Fibroblast of mammary gland (primary cell): ENCODE measurements at places on chromosomes 1 and 21.

- peak; percentile 34 for DNase-seq
Measured at GRCh38 chr1:194024659-194025058, 838.2 kb upstream of the B3GALT2 start.

GRCh38 chr1:163361123-163361934, 39.6 kb downstream of the NUF2 start:
- DNase-seq = peak; percentile 18

DNA sequence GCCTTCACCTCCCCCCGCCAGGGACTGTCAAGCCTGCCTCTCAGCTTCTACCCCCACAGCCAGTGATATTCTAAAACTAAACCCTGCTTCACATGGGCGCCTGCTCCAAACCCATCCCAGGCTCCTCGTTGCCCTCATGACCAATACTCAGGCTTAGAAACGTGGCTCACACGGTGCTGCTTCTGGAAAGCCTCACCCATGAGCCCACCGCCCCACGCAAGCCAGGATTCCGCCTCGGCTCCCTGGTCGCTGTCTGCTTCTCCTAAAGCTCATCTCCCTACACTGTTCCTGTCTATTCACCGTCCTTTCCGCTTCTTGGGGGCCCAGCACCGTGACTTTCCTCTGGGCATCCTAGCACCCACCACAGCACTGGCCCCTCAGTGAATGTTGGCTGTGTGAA, 72.5 kb downstream of the NID1 start:
- DNase-seq = no peak

DNA sequence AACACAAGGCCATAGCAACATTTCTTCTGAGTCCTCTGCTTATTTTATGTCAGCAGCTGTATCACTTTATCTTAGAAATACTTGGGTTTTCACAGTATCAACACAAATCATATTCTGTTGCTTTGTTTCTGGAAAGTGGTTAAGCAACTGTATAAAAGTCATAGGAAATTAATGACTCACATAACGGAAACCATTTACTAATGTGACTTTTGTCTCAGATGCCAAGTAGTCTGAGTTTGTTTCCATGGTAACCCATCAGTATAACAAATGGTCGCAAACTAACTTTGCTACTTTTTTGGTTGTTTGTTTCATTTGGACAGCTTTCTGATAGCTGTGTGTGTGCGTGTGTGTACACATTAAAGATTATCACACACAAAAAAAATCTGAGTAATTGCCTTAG, 31.1 kb downstream of the EEIG2 start:
- peak; percentile 95 for DNase-seq

DNA sequence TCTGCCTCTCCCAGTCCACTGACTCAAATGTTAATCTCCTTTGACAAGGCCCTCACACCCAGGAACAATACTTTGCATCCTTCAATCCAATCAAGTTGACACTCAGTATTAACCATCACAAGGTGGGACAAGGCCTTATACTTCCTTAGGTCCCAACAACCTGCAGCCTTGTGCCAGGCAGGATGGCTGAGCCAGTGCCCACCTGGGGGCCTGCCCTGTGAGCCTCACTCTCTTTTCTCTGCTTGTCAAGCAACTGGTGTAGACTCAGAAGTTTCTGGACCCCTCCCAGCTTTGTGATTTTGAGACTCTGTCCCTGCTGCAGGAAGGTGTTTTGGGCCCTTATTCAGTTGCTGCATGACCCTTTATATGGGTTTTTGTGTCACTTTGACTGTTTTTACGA, 310.0 kb upstream of the C1orf174 start:
- no peak for DNase-seq

GRCh38 chr1:219790834-219791615, 137.3 kb downstream of the SLC30A10 start:
- DNase-seq = no peak

- no peak for DNase-seq
Measured at GRCh38 chr1:247829656-247830055, 5.7 kb upstream of the OR14A16 start.

DNA sequence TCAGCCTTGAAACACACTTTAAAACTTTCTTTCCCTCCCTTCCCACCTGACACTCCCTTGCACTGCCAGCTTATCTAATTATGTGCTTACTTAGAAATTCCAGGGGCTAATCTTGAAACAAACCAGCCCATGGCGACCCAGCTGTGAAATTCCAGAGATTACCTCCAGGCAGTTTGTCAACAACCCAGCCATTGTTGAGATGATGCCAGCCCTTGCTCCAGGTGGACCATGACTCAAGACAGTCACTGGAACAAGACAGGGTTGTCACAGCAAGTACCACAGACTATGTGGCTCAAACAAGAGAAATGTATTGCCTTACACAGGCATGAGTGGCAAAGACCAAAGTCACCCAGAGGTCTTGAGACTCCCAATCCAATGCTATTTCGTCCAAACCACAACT, 7.9 kb downstream of the FYB2 start:
- DNase-seq = no peak

GRCh38 chr1:91891969-91892368, 6.0 kb upstream of the TGFBR3 start:
- peak; percentile 34 for DNase-seq

DNA sequence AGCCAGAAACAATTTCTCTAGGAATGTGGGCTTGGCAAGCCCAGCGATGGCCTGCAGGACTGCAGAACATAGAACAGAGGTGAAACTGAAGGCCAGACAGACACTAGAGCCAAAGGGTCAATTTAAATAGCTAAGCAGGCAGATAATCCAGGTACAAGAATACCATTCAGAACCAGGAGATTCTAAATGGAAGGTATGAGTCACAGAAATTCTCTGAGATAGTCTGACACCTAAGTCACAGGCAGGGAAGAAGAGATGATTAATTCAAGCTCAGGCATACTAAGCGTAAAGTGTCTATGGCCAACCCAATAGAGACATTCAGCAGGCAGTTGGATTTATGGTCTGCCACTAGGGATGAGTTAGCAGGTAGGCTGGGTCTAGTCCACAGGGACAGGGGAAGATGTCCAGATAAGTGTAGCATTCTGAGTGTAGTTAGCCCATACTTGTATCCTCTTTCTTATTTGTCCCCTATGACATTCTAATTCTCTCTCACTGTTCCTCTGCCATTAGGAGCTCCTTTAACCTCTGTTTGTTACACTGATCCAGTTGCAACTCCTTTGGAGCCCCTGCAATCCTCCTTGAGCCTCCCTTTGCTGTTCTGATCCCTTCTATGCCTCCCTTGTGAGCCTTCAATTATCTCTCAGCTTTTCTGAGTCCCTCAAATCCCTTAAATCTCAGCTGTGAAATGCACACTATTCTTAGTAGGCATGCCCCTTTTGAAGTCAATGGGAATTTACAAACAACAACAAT, 383.8 kb downstream of the LMO4 start:
- DNase-seq = peak; percentile 5

DNA sequence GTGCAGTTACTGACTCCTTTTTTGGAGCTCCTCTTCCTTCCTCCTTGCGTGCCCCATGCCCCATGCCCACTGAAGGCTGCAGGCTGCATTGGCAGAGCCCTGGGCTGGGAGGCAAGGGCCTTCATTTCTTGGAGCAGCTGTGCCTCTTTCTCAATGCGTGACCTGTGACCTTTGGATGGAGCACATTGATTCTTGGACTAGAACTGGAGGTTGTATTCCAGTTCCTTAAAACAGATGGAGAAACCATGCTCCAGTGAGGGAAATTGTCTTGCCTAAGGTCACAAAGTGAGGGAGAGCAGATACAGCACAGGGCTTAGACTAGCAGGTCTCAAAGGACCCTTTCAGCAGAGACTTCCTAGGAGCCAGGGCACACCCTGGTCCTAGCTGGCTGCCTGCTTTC, 9.0 kb downstream of the TMEM269 start:
- peak; percentile 40 for DNase-seq

GRCh38 chr1:101388904-101389546, 152.2 kb downstream of the S1PR1 start:
- peak; percentile 11 for DNase-seq

DNA sequence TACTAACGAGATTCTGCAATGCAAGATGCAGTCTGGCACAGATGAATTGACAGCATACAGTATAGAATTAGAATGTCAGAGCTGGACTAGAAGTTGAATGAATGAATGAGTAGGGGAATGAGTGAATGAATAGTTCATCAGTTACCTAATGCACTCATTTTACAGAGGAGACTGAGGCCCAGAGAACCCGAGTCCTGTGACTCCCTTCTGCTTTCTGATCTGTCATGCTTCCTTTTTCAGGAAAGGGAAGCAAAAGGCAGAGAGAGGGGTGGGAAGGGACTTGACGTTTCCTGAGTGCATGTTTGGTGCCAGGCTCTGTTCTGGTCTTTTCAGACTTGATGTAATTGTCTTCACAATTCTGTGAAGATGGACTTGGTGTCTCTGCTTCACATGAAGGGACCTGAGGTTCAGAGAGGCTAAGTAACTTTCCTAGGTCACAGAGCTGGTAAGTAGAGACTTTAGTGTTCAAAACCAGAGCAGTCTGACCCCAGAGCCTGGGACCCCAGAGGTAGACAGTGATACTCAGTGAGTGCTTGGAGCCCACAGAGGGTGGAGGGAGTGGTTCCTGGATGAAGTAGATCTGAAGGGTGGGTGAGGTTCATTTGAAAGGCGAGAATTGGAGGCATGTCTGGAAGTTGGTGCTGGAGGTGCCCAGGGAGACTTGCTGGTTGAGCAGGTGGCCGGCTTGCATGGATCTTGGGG, 8.0 kb upstream of the MEX3A start:
- no peak for DNase-seq

GRCh38 chr1:240149484-240150094, 57.9 kb downstream of the FMN2 start:
- DNase-seq = peak; percentile 48

DNA sequence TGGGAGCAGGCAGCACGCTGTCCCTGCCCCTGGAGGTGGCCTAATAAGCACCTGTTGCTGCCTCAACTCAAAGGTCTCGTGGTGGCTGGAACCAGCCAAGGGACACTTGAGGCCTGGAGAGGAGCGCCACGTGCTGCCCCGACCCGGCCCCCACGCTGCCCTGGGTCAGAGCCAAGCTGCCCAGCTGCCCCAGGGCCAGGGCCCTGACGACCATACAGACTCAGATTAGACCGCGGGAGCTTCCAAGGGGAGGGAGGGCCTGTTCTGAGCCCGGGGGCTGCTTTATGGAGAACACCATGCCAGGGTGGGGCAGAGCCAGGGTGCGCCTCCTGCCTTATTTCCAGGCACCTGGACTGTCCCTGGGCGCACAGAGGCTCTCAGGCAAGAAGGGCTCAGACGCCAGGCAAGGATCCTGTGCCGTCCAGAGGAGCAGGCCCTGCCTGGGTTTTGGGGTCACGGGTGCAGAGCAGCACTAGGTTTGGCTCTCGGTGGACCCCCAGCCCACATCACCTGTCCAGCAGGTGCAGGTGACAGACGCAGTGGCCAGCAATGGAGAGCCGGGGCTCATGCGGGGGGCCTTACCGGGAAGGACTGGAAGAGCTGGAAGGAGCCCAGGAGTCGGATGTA, 18.6 kb downstream of the KRTAP10-1 start:
- DNase-seq = no peak

DNA sequence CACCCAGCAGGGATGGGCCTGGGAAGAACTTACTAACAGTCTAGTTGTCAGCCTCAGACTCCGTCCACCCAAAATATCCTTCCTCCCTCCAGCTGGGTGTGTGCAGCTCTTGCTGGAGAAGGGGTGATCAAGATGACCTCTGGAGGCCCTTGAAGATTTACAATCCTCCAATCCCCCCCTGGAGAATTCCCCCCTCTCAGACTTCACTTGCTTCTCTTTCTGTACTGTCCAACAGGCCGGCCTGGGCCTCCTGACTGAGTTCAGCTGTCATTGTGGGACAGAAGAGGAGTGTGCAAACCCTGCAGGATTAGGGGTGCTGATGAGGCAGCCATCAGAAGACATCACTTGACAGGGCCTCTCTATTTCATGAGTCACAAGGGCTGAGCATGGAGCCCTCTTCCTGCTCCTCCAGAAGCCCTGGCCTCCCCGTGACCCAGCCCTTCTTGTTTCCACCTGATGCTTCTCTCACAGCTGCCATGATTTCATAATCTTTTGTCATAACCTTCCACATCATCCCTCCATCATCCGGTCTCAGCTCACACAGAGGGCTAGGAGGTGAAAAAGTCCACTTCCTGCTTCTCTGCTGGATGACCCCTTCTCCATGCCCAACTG, 17.5 kb upstream of the IGFN1 start:
- peak; percentile 70 for DNase-seq
